ENCODE measurements at places on chromosomes 16 and 17. TPM values are rescaled to one million over a fixed set of nuclear protein-coding genes. Genes with fewer than 3 reads are reported as not detected.

Gene SLC16A5
- total RNA-seq, result 15.9 TPM

Gene NAGS
- 1.4 TPM for total RNA-seq

GRCh38 chr17:2081564-2081963 lies 26.7 kb downstream of the HIC1 start:
- H3K27ac ChIP-seq, result no peak overlapping the region
- no peaks in the 10 kb centered on the region for H3K4me1 ChIP-seq
- H3K4me3 ChIP-seq, result no peak overlapping the region
- H3K36me3 ChIP-seq, result peaks cover 16% of the 10 kb centered on the region
- no peaks in the 10 kb centered on the region for H3K27me3 ChIP-seq

DNA sequence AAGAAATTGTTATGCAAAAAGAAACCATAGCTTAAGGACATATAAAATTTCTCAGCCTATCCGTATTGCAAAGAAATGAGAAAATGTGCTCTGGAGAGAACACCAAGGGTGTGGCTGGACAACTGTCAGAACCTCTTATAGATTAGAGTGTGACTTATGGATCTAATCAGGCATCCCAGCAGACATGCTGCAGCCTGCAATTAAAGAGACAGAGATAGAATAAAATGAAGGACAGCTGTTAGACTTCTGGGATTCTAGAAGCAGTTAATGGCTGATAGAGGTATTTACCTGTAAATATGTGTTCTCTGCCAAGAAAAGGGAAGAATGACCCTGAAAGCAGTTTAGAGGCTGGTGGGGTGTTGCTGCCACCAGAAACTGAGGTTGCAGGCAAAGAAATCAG lies 160.1 kb upstream of the KIF2B start:
- no peak for DNase-seq
- H3K27ac ChIP-seq, result no peak overlapping the region
- no peaks in the 10 kb centered on the region for H3K4me1 ChIP-seq
- H3K4me3 ChIP-seq, result no peak overlapping the region
- H3K27me3 ChIP-seq, result no peaks in the 10 kb centered on the region

GRCh38 chr17:15210247-15210646 lies 54.9 kb downstream of the PMP22 start:
- no peak overlapping the region for H3K27ac ChIP-seq
- no peaks in the 10 kb centered on the region for H3K4me1 ChIP-seq
- H3K36me3 ChIP-seq, result no peaks in the 10 kb centered on the region
- no peak for DNase-seq

DNA sequence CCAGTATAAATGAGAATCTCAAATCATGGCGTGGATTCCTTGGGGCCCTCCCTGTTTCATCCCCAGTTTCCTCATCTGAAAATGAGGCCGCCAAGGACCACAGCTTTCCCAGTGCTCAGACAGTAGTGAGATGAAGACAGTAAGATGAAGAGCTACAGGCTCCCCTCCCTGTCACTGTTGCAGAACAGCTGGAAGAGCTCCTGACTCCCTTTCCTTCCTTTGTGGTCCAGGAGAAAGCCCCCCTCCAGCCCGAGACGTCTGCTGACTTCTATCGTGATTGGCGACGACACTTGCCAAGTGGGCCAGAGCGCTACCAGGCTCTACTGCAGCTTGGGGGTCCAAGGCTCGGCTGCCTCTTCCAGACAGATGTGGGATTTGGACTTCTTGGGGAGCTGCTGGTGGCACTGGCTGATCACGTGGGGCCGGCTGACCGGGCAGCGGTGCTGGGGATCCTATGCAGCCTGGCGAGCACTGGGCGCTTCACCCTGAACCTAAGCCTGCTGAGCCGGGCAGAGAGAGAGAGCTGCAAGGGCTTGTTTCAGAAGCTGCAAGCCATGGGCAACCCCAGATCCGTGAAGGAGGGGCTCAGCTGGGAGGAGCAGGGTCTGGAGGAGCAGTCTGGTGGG lies 3.0 kb upstream of the EFTUD2 start:
- H3K4me1 ChIP-seq, result peaks cover 7% of the 10 kb centered on the region
- no peak overlapping the region for H3K4me3 ChIP-seq
- DNase-seq, result no peak
- no peaks in the 10 kb centered on the region for H3K27me3 ChIP-seq
- H3K27ac ChIP-seq, result no peak overlapping the region
- H3K36me3 ChIP-seq, result no peaks in the 10 kb centered on the region

All from T-cell (primary cell).